ENCODE measurements at places on chromosomes 5 and 9.

GRCh38 chr5:32642276-32643002 lies 57.1 kb downstream of the SUB1 start:
- DNase-seq, result no peak

GRCh38 chr9:27429436-27429835 lies 94.7 kb upstream of the IFNK start:
- DNase-seq, result no peak

- DNase-seq, result no peak
Measured at GRCh38 chr5:91158011-91158410, 225.1 kb downstream of the ARRDC3 start.

DNA sequence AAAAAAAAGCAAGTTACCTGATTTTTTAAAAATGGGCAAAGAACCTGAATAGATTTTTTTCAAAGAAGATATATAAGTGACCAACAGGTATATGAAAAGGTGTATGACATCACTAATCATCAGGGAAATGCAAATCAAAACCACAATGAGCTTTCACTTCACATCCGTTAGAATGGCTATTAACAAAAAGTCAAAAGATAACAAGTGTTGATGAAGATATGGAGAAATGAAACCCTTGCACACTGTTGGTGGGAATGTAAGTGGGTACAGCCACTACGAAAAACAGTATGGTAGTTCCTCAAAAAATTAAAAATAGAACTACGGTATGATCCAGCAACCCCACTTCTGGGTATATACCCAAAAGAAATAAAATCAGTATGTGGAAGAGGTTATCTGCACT lies 134.8 kb downstream of the UGCG start:
- DNase-seq, result no peak

- DNase-seq, result no peak
Measured at GRCh38 chr9:114864471-114864870, 58.6 kb upstream of the TNFSF15 start.

Measured in stimulated activated CD8-positive, alpha-beta memory T cell treated with anti-CD3 and anti-CD28 coated beads, Interleukin-12 subunit alpha, Interleukin-12 subunit beta, amount 100 ng/mL, for 4 hours (primary cell).